ENCODE measurements at places on chromosomes 5 and 9.

GRCh38 chr5:74833537-74834266 lies 32.5 kb downstream of the FAM169A start:
- DNase-seq = no peak

- DNase-seq = no peak
Measured at GRCh38 chr5:31036411-31036810, 157.1 kb upstream of the CDH6 start.

- DNase-seq = no peak
Measured at GRCh38 chr5:124623265-124623664, 123.2 kb downstream of the ZNF608 start.

GRCh38 chr5:82820961-82821845 lies 256.0 kb downstream of the TMEM167A start:
- DNase-seq = no peak

GRCh38 chr5:74974451-74975091 lies 77.8 kb downstream of the GCNT4 start:
- DNase-seq = no peak

DNA sequence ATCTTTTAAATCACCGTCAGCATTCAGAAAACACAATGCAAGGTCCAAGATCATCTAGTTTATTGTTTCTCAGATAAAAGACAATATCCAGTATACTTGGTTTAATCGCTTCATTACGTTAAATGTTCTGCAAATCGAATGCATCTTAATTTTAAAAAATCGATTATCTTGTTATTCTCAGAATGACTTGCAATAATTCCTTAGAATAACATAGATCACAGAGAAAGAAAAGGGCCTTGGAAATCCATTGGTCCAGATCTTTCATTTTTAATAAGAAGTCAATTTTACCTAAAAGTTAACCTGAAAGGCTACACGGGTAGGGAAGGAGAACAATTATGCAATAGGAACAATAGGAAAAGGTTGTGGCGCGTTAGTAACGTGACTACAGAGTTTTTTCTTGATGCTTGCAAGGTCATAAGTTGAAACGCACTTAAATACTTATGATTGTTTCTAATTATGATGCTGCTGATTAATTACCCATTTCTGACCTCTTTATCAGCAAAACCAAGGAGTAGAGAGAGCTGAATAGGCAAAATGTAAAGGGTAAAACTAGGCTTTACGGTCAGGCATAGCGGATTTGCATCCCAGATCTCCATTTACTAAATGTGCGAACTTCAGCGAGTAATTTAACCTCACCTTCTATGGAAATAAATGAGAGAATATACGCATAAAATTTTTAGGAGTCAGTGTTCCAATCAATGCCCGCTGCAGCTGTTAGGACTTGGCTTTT lies 769 bp upstream of the LYRM7 start:
- DNase-seq = no peak

GRCh38 chr5:119112151-119112550 lies 41.3 kb downstream of the DMXL1 start:
- DNase-seq = no peak

DNA sequence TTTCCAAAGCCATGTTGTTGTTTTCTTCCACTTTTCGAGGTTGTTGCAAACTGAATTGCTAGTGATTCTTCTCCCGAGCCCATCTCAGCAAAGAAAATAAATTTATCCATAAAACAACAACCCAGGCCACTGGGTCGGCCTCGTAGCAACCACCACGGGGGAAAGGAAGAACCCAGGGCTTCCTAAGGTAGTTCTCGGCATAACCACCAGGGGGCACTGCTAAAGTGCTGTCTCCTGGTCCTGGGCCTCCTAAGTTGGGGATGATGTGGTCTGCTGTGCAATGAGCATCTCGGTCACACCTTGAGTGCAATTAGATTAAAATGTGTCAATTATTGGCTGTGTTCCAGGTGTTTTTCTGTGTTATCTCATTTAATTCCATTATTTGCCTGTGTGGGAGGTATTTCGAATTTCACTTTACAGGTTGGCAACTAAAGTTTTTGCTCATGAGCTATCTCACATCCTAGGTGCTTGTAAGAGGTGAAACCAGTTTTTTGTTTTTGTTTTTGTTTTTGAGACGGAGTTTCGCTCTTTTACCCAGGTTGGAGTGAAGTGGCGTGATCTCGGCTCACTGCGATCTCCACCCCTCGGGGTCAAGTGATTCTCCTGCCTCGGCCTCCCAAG lies 102.8 kb upstream of the DAP start:
- no peak for DNase-seq
